ENCODE measurements at places on chromosomes 2 and 18.

- DNase-seq = no peak
Observed at GRCh38 chr18:60732143-60732542, 359.6 kb upstream of the MC4R start.

- no peak for DNase-seq
Observed at GRCh38 chr2:48080534-48081316, 174.4 kb upstream of the FBXO11 start.

DNA sequence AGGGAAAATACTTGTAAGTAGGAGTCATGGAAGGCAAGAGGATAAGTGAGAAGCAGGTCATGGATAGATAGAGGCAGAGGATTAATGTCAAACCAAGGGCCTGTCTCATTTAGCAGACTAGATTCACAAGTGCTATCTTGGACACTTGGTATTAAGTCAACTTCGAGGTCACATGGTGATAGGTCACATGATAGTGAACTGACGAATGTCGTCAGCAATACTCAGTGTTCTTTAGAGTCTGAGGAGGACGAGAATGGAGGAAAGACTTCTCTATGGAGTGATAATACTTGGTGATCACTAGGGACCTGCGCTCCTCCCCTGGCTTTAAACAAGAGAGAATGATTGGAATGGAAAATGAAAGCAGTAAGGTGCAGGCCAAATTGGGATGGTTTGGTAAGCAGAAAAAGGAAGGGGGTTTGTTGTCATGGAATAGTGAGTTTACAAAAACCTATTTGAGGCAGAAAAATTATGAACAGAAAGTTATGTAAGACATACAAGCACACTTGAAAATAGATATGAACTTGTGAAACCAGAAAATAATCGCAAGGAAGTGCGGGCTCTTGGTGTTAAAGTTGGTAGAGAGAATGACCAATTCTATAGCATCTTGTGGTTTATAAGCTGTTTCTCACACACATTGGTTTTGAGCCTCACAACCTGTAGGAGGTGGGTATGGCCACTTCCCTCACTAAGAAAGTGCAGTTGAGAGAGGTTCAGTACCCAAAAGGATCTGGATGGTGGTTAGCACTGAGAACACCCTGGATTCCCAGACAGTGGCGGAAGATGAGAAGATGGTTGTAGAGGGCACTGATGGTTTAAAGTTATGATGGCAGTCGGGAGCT lies 141.5 kb downstream of the WDSUB1 start:
- no peak for DNase-seq

DNA sequence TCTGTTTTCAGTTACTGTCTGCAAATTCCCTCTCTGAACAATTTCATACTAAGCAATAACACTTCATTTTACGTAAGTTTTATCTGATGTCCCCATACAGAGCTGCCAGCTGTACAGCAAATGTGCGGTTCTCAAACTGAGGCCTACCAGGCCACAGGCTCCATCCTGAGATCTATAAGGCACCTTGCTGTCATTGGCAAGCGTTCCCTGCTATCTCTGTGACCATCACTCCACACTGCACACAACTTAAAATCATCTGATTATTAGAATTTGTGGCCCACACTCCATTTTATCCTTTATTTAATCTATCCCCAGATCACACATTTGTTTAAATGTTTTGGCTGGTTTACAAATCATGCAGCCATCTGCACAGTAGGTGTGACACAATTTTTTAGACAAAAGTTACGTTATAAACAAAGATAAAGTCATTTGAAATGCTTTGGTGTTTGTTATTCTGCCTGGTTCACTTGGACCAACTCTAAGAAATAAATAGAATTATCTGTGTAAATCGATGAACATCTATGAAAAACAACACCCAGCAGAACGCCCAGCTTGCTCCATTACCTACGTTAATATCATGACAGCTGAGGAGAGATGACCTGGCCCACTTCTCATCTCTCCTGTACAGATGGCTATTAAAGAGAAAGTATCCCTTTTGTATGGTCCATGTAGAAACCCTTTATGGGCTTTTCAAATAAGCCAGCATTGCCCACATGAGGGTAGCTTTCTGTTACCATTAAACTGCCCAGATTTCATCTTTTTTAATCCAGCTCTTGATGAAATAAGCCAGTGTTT lies 162.4 kb downstream of the ZNF521 start:
- no peak for DNase-seq

GRCh38 chr18:45202061-45202460 lies 413.2 kb upstream of the SLC14A2 start:
- DNase-seq = no peak

- no peak for DNase-seq
Observed at GRCh38 chr2:3430172-3430571, 50.7 kb downstream of the TRAPPC12 start.
